Activated gamma-delta T cell treated with Interleukin-2 at 50 U/mL for 16 hours (primary cell): ENCODE measurements at places on chromosomes 5 and 9.
A peak's percentile ranks its signal among the peaks of the same experiment; 100 is the strongest.

DNA sequence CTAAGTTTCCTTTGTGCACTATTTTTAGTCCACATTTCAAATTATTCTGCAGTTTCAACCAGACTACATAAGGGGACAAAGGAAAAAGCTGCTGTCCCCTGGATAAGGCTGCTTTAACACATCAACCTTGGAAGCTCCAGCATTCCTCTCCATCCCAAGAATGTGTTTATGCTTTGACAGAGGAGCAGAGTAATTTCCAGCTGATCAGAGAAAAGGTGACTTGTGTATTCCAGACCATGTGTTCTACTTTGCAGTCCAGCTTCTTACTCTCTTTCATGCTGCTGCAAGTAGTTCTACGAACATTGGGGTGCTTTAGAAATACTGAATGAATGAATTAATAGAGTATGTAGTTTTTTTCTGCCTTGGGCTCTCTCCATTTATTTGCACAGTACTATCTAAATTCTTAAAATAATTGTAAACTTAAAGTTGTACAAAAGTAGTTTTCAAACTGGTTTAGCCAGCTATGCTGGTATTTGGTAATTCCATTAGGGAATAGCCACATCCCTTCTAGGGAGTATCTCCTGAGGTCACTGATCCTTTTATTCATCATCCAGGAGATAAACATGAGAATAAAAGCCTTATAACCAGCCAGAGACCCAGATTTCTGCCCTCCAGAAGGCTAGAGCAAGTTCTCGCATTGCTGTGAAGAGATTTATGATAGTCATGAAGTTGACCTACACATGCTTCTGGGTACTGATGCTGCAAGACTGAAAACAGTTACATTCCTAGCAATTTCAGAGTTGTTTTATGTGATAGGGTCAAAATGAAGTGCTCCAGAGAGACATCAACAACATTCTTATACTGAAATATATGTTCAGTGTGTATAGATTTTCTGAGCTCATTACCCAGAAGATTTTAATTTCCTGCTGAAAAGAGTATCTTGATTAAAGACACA, 215.2 kb downstream of the COMMD10 start:
- DNase-seq, result no peak

DNA sequence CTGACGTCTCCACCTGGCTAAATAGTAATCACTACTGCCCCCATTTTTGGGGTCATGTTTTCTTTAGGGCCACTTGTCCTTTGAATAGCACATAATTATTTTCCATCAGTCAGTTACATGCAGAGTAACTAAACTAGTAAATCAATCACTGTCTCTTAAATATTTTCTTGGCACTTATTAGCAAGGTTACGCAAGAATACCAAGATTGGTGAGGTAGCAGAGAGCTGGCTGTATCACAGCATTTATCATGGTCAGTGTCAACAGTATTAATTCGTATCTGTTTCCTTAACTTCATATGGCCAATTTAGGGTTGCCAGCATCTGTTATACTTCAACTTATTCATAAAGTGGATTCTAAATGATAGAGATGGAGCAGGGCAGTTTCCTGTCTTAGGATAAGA, 346.8 kb upstream of the FAM174A start:
- no peak for DNase-seq

GRCh38 chr9:106304401-106304920, 558.5 kb upstream of the ZNF462 start:
- no peak for DNase-seq

- DNase-seq, result no peak
These were observed 37.4 kb upstream of the ZNF608 start for GRCh38 chr5:124783794-124784193.

DNA sequence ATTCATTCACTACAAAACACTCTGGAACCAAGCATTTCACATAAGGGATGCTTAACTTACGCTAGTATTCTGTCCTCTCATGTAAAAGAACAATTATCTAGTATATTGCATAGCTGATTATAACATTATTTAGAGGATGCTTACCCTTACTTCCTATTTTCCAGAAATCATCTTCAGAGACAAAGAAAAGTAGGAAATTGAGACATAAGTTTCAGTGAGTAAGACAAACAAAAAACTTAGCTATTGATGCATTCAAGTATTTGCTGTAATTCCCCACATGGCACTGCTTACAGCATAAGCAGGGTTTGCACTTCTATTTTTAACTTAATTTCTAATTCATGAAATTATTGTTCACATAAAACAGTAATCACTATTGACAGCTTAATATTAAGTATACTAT, 104.8 kb upstream of the SREK1 start:
- DNase-seq, result no peak

- DNase-seq, result no peak
These were observed 162.6 kb downstream of the GLIS3 start for GRCh38 chr9:4137234-4137633.

- no peak for DNase-seq
These were observed 157.2 kb upstream of the ISL1 start for GRCh38 chr5:51225789-51226742.

DNA sequence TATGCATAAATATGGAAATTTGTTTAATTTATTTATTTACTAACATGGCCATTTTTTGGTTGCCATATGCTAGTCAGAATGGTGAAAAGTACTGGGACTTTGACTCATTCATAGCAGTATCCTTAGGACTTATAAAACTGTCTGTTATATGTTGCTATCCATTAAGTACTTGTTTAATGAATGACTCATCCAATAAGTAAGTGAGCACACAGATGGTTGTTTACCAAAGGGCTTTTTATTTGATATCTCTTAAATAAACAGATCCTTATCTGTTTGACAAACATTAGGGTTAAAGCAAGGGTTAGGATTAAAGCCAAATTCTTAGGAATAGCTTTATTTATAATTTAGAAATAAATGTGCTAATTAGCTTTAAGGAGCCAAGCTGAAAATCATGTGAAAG, 183.4 kb downstream of the FBXO4 start:
- DNase-seq, result no peak

DNA sequence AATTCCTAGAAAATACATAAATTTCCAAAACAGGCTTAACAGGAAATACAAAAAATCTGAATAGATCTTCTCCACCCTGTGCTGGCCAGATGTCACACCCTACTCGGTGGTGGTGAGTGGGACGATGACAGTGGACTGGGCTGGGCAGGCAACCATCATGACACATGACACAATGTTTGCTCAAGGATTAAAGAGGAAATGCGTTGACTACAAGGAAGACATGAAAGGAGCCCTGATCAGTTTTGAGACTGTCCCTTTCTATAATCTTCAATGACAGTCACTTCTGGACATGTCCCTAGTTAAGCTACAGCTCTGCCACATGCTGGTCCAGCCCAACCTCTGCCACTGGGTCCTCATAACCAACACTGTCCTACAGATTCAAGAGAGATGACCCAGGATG, 99.8 kb downstream of the ZDHHC21 start:
- DNase-seq, result no peak

DNA sequence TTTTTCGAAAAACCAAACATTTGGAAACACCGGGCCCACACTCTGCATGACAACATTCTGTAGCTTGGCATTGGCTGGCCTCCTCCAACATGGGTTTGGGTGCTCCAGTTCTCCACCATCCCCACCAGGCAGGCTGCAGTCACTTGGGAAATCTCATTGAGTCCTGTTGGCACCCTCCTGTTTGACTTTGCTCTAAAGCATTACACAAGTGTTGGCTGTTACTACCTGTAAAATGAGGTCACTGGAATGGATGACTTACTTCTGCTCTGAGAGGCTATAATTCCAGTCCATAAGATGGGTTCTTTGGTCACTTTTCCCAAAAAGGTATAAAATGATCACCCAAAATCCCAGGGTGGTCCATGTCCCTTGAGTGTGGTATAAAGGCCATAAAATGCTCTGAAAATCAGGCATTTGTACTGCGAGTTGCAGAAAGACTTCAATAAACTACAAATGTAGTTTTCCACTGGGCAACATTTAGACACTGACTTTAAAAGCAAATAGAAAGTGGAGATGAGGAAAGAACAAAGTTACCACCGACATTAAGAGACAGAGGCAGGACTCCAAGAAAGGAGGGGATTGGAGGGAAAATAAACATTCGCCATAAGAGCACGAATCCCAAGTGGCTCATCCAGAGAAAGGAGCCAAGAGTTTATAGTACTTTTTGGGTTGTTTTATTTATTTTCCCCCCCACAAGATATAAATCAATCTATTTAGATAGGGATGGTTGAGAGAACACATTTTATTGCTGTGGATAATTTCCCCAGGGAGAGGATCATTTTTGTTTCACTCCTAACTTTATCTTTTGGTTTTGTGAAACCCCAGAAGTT, 295.1 kb downstream of the TLE1 start:
- DNase-seq, result no peak

- DNase-seq, result no peak
These were observed 115.7 kb downstream of the SUSD1 start for GRCh38 chr9:112059145-112059965.

- DNase-seq, result no peak
These were observed 3.6 kb downstream of the CACFD1 start for GRCh38 chr9:133463234-133463863.

DNA sequence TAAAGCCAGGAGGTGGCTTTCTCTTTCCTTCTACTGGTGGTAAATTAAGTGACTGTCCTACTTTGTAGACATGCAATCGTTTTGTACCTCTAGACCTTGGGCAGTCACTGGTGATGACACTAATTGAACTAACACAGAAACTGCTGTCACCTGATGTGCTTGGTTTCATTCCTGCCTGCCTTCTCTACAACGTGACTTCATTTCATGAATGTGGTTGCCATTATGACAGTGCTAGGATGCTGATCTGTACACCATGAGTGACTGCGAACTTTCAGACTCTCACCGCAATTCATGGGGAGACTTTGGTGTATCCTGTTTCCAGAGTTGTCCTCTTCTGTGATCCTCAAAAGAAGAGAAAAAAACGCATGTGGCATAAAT, 47.5 kb downstream of the UBE2QL1 start:
- no peak for DNase-seq

GRCh38 chr9:88722753-88723152, 187.8 kb downstream of the NXNL2 start:
- no peak for DNase-seq

DNA sequence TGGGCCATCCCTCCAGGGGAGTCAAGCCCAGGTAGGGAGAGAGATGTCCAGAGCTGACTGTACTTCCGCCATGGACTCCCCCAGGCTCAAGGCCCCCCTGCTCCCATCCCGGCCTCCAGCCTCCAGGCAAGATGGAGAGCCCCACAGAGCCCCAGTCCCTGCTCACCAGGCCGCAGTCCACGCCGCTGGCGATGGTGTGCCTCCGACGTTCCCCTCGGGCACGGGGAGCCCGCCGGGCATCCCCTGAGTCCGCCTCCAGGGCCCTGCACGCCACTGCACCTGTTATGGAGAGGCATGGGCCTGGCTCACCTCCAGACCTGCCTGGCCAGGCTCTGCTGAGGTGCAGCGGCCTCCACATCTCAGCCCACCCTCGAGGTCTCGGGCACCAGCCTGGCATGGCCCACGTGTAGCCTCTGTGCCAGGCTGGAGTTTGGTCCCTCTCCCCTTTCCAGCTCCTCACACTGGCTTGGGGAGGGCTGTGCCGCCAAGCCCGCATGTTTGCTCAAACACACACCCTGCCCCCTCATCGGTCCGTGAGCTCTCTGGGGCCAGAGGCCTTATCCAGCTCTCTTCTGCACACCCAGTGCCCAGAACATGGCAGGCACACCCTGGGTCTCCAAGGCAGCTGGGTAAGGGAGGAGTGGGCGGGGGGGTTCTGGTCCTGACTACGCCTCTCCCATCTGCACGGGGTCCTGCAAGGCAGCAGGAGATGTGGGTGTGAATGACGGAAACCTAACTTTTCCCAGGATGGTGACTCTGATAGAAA, 4.1 kb downstream of the SAPCD2 start:
- DNase-seq, result no peak

DNA sequence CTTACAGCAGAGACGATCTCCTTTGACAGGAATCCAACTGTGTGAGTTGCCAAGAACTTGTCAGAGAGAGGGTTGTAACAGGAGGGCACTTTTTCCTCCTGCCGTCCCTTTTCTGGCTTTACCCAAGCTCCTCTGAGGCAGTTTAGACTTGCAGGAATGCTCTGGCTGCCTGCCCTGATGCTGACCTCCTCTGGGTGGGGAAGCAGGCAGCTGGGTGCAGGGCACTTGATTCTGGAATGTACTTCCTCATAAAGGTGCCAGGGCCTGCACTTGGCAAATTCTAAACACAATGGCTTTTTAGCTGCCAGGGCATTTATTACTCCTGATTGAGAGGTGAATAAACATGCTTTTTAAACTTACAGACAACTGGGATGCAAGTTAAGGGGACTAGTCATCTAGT, 190.4 kb downstream of the EPB41L4A start:
- DNase-seq, result no peak

DNA sequence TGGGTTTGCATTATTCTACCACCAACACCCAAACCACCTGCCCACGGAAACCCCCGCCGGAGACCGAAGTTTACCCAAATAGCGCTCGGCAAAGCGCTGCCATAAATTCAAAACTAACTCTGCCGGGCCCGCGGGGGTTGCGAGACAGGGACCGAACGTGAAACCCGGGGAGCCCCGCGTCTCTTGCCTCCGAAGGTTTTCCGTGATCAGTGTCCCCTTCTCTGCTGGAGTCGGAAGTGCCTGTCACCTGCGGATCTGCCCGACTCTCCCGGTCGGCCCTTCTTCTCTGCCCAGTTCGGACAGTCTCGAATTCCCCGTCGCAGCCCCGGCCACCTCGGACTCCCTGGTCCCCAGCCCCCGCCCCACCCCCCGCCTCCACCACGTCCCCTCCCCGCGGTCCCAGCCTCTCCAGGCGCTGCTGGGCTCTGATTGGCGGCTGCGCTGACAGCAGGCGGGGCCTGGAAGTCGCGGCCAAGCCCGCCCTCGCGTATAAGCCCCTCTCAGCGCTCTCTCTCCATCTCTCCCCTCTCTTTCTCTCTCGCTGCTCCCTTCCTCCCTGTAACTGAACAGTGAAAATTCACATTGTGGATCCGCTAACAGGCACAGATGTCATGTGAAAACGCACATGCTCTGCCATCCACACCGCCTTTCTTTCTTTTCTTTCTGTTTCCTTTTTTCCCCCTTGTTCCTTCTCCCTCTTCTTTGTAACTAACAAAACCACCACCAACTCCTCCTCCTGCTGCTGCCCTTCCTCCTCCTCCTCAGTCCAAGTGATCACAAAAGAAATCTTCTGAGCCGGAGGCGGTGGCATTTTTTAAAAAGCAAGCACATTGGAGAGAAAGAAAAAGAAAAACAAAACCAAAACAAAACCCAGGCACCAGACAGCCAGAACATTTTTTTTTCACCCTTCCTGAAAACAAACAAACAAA, at the start of gene RORB:
TSS of gene RORB (plus strand) at position 517 of the 929 bp plus-strand sequence. CDS start 642 bp downstream, outside the sequence.
- peak; percentile 20 for DNase-seq

GRCh38 chr5:118580949-118581348, 407.4 kb downstream of the DTWD2 start:
- DNase-seq, result no peak
